ENCODE measurements at places on chromosomes 12 and 14.

DNA sequence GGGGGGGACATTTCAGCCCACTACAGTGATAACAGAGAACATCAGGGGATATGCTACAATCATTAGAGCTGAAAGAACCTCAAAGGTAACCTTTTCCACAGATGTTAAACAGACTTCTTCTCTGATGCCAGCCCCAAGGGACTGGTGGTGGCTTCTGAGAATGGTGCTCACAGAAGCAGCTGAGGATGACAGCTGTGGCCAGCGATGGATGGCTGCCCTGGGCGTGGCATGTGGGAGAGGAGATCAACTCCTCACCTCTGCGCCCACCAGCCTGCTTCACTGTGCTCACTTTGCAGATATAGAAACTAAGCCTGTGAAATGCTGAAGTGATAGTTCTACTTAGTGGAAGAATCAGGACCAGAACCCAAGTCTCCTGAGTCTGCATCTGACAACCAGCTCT, 33.0 kb downstream of the FOXN3 start:
- DNase-seq = no peak

DNA sequence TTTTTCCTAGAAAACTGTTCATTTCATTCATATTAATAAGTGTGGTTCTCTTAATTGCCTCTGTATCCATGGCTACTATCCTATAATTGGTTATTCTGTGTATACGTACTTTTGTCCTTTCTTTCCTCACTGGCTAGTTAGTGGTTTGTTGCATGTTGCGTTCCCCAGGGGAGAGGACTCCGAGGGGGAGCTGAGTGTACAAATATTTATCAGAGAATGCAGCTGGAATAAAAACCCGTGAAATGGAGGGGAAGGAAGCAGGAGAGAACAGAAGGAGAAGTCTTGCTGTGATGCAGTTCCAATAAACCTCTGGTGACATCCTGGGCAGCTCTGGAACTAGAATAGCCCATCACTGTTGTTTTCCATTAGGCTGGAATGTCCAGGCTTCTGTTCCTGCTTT, 117.1 kb upstream of the RGS6 start:
- no peak for DNase-seq

DNA sequence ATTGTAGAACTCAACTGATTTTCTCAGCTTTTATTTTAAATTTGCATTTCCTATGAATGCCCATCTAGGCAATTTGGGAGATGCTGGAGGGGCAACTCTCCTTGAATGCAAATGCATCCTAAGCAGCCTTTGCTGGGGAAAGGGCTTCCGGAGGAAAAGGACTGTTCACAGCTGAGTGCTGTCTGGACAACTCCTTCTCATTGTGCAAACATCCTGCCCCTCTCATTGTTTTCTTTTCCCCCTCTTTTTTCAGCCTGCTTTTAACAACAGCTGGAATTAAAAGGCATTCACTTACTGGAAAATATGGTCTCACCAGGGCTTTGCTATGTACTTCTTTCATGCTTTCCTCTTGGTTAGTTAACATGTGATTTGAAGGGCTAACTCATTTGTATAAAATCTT, 397.8 kb downstream of the FUT8 start:
- no peak for DNase-seq

GRCh38 chr14:91241863-91242262, 2.6 kb downstream of the GPR68 start:
- no peak for DNase-seq

DNA sequence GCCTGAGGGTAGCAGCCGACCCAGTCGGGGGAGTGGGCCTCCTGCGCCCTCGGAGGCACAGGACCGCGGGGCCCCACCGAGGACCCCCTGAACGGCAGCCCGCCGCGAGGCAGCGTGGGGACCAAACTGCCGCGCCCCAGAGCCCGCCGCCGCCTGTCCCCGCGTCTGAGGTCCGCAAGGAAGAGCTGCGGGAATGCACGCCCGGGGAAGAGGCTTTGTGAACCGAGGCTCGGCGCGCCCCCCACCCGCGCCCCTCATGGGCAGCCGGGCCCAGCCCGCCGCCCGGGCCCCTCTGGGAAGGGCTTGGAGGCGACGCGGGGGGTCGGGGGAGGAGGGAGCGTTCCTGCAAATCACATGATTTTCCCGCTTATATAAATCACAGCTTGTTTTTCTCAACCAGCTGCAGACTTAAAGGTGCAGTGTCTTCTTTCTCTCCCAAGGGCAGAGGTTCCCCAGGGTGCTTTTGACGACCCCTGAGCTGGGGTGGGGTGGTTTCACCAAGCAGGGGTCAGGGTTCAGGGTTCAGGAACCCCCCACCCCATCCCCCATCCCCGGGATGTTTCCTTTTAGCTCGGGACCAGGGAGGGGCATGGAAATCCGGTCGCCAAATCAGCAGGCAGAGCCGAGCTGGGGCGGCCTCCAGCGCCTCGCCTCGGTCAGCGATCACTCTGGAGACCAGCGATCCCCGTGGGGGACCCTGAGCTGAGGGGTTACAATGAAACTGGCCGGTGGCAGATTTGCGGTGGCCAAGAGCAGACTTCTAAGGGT, 44.7 kb upstream of the ATP23 start:
- DNase-seq = no peak

DNA sequence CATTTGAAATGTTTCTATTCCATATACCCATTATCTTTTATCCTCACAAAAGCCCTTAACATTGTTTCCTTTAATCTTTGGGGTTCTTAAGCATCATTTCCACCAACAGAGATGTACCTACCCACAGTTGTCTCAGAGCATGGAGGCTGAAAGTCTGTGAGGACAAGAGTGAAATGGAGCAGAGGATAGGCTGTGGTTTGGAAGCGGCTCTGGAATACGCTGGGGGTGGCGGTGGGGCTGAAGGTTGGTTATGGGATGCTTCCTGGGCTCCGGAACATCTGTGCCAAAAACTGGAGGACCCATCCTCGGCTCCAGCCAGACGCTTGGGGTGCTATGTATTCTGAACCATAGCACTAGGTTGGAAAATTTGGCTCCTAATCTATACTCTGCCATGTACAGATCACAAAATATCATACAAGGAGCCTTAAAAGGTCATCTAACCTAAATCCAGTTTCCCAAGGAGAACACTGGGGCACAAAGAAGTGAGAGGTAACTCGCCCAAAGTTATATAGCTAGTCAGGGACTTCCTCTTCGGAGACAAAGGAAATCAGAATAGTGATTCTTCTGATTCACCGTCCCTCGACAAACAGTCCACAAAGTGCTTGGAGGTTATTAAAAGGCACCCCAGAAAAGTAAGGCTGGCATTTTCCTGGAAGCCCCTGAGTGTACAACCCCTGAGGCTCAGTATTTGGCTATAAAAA, 2.5 kb downstream of the PPP1R3E start:
- no peak for DNase-seq

GRCh38 chr12:124577986-124578385, 10.6 kb upstream of the NCOR2 start:
- no peak for DNase-seq

DNA sequence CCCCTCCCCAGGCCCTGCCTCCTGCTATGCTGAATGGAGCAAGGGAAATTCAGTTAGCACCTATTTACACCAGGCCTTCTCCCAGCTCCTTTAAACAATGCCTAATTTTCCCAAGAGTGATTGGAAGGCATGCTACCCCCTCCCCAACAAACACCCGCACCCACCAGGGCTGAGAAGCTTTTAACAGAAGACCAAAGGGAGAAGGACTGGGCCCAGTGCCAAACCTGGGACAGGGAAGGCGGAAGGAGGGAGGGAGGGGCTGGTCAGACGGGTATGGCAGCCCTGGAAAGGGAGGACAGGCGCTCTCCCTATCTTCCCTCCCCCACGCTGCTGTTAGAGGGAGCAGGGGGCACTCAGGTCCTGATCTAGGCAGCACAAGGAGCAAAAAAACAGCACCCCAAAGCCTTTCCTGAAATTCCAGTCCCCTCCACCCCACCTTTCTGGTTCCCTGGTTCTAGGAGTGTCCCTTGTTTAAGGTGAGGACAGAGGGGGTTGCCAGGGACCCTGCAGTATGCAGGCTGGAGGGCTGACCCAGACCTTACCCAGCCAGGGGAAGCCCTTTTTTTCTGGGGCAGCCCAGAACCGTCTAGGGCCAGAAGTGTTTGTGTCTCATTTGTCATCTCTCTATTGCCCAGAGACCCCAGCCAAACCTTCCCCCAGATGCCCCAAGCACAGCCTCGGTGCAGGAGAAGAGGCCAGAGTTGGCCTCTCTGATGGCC, 2.4 kb upstream of the KRT8 start:
- DNase-seq = no peak
